ENCODE measurements at places on chromosomes 6 and 20. TPM values are rescaled to one million over a fixed set of nuclear protein-coding genes. Genes with fewer than 3 reads are reported as not detected.

- no peak for DNase-seq
- peaks cover 1% of the 10 kb centered on the region for H3K36me3 ChIP-seq
- H3K4me1 ChIP-seq, result peaks cover 84% of the 10 kb centered on the region
- peak overlapping the region; percentile 96 for H3K27ac ChIP-seq
- H3K4me3 ChIP-seq, result peak overlapping the region; percentile 83
Observed at GRCh38 chr20:19976595-19977372, 40.4 kb upstream of the NAA20 start.

DNA sequence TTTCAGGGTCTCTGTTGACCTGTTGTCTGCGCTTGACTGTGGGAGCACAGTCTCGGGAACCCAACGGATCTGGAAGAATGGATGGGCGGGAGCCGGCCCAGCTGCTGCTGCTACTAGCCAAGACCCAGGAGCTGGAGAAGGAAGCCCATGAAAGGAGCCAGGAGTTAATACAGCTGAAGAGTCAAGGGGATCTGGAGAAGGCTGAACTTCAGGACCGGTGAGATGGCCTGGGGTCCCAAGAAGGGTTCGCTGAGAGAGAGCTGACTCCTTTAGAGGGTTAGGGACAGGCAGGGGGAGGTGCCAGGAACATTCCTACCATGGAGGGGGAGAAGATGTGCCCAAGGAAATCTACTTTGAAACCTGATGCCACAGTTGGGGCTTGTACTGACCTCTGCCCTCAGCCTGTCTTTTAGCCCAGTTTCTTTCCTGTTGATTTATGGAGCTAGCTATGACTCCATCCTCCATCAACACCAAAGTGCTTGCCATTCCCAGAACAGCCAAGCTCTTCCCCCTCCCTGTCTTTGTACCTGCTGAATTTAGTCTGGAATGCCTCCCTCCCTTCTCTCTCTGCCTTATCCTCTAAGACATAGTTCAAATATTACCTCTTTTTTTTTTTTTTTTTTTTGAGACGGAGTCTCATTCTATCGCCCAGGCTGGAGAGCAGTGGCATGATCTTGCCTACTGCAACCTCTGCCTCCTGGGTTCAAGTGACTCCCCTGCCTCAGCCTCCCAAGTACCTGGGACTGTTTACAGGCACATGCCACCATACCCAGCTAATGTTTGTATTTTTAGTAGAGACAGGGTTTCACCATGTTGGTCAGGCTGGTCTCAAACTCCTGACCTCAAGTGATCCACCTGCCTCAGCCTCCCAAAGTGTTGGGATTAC is 12.2 kb downstream of the CEP250 start:
- no peak overlapping the region for H3K4me3 ChIP-seq
- H3K27me3 ChIP-seq, result no peaks in the 10 kb centered on the region
- peaks cover 12% of the 10 kb centered on the region for H3K4me1 ChIP-seq
- DNase-seq, result no peak
- H3K36me3 ChIP-seq, result peaks cover 20% of the 10 kb centered on the region

Gene OR2J3
- not detected for total RNA-seq

GRCh38 chr6:35419417-35419816 is 32.7 kb upstream of the FANCE start:
- H3K36me3 ChIP-seq, result peaks cover 5% of the 10 kb centered on the region
- H3K4me1 ChIP-seq, result peaks cover 22% of the 10 kb centered on the region
- no peak overlapping the region for H3K4me3 ChIP-seq
- peak overlapping the region; percentile 36 for H3K27ac ChIP-seq
- DNase-seq, result no peak
- H3K27me3 ChIP-seq, result no peaks in the 10 kb centered on the region

Gene PRKN
- total RNA-seq, result 5.1 TPM

GRCh38 chr20:23096986-23097520 is 10.9 kb upstream of the CD93 start:
- no peak overlapping the region for H3K4me3 ChIP-seq
- peaks cover 2% of the 10 kb centered on the region for H3K27me3 ChIP-seq
- DNase-seq, result no peak
- no peaks in the 10 kb centered on the region for H3K4me1 ChIP-seq
- peaks cover 1% of the 10 kb centered on the region for H3K36me3 ChIP-seq
- no peak overlapping the region for H3K27ac ChIP-seq

Gene DCDC2
- not detected for total RNA-seq

GRCh38 chr6:11921017-11921438 is 91.1 kb upstream of the HIVEP1 start:
- no peaks in the 10 kb centered on the region for H3K36me3 ChIP-seq
- peaks cover 47% of the 10 kb centered on the region for H3K4me1 ChIP-seq
- no peak for DNase-seq

DNA sequence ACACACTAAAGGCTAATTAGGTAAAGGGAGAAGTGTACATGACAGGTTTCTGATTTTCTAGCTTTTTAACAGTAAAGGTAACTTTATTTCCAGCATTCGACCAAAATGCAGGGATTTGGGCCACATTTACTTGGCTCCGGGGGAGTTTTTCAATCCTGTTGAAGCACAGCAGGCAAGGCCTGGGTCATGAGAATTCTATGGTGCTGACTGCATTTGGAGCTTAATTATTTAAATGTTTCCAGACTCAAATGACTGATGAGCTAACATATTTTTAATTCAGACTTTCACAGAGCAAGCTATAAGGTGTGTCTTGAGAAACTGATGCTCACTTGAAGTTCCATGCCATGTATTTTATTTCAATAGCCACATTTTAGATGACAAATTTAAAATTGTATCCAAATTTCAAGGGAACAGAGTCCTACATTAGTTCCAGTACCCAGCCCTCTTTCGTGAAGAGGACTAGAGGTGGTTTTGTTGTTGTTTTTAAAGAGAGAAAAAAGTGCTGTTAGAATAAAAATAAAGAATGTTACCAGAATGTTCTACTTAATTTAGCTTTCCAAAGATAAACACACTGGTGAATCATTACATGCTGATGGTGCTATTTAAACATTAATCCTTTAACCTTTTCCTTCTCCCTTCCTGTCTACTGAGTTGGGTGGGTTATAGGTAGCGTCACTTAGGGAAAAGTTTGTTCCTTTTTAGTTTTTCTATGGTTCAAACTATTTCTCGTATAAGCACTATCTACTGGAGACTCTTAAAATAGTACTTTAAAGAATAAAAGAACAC is 82.3 kb upstream of the PHACTR2 start:
- no peaks in the 10 kb centered on the region for H3K27me3 ChIP-seq
- H3K4me3 ChIP-seq, result no peak overlapping the region
- no peaks in the 10 kb centered on the region for H3K36me3 ChIP-seq
- H3K27ac ChIP-seq, result peak overlapping the region; percentile 67
- no peak for DNase-seq
- peaks cover 35% of the 10 kb centered on the region for H3K4me1 ChIP-seq

Gene LINC00237
- total RNA-seq, result not detected

- peaks cover 15% of the 10 kb centered on the region for H3K4me1 ChIP-seq
- no peaks in the 10 kb centered on the region for H3K27me3 ChIP-seq
- H3K4me3 ChIP-seq, result no peak overlapping the region
- H3K27ac ChIP-seq, result no peak overlapping the region
Observed at GRCh38 chr20:64075556-64075955, 3.8 kb downstream of the RGS19 start.

- H3K27ac ChIP-seq, result peak overlapping the region; percentile 100
- no peak for DNase-seq
- no peaks in the 10 kb centered on the region for H3K27me3 ChIP-seq
- no peaks in the 10 kb centered on the region for H3K36me3 ChIP-seq
- H3K4me1 ChIP-seq, result peaks cover 77% of the 10 kb centered on the region
Observed at GRCh38 chr6:37137201-37138090, 32.5 kb upstream of the PIM1 start.

GRCh38 chr6:53464927-53465460 is 79.9 kb downstream of the GCLC start:
- no peak overlapping the region for H3K27ac ChIP-seq
- H3K4me3 ChIP-seq, result no peak overlapping the region
- H3K27me3 ChIP-seq, result peaks cover 6% of the 10 kb centered on the region

DNA sequence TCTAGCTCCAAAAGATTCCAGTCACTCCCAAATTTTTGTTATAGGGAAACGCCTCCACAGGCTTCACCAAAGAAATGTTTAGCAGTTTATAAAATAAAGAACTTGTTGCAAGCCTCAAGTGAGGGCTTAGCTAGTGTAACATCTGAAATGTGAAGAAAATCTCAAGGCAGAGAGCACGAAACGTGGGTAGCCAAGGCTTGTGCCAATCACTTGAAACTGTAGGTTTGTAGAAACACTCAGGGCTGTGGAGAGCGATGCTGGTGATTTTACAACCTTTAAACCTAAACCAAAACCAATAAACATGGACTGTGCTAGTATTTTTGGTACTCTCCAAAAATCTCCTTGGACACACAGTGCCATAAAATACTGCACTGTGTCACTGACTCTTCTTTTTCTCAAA is 108.1 kb upstream of the TRAF3IP2 start:
- H3K36me3 ChIP-seq, result peaks cover 6% of the 10 kb centered on the region
- DNase-seq, result no peak
- H3K27me3 ChIP-seq, result no peaks in the 10 kb centered on the region
- H3K4me1 ChIP-seq, result peaks cover 31% of the 10 kb centered on the region
- H3K27ac ChIP-seq, result no peak overlapping the region

Gene NEURL2
- total RNA-seq, result 2.7 TPM

- no peak for DNase-seq
- H3K27me3 ChIP-seq, result no peaks in the 10 kb centered on the region
- H3K4me3 ChIP-seq, result no peak overlapping the region
- peaks cover 3% of the 10 kb centered on the region for H3K36me3 ChIP-seq
- peaks cover 32% of the 10 kb centered on the region for H3K4me1 ChIP-seq
Observed at GRCh38 chr6:155224618-155225017, 39.2 kb upstream of the CLDN20 start.

Gene DEFB132
- total RNA-seq, result not detected

DNA sequence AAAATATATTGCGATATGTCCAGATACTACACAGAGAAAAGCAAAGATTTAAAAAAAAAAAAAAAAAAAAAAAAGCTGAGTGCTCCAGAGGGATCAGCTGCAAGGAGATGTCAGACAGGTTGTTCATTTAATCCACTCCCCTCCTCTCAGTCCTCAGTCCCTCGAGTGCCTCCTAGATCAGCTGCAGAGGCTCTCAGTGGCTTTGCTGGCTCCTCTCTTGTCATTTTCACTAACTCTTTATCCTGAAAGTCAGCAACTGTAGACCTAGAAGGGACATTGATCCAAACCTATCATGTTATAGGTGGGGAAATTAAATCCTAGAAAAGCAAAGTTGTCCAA is 61.6 kb downstream of the KIAA0319 start:
- no peak overlapping the region for H3K27ac ChIP-seq
- H3K36me3 ChIP-seq, result no peaks in the 10 kb centered on the region
- DNase-seq, result no peak
- peaks cover 14% of the 10 kb centered on the region for H3K4me1 ChIP-seq

Gene TFAP2B
- total RNA-seq, result 16.7 TPM

DNA sequence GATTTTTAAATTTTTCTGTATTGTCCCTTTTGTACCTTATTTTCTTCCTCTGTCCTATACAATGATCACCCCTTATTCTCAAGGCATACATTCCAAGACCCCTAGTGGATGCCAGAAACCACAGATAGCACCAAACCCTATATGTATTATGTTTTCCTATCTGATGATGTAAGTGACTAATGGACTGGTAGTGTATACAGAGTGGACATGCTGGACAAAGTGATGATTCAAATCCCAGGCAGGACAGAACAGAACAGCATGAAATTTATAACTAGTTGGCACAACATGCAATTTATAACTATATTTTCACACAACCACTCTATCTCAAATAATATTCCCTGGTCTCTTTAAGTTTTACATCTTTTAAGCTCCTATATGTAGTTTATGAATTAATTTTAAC is 205.6 kb upstream of the FLRT3 start:
- no peak overlapping the region for H3K4me3 ChIP-seq
- H3K36me3 ChIP-seq, result no peaks in the 10 kb centered on the region
- peaks cover 2% of the 10 kb centered on the region for H3K27me3 ChIP-seq
- no peaks in the 10 kb centered on the region for H3K4me1 ChIP-seq
- DNase-seq, result no peak
